ENCODE measurements at places on chromosomes 2 and 18.

DNA sequence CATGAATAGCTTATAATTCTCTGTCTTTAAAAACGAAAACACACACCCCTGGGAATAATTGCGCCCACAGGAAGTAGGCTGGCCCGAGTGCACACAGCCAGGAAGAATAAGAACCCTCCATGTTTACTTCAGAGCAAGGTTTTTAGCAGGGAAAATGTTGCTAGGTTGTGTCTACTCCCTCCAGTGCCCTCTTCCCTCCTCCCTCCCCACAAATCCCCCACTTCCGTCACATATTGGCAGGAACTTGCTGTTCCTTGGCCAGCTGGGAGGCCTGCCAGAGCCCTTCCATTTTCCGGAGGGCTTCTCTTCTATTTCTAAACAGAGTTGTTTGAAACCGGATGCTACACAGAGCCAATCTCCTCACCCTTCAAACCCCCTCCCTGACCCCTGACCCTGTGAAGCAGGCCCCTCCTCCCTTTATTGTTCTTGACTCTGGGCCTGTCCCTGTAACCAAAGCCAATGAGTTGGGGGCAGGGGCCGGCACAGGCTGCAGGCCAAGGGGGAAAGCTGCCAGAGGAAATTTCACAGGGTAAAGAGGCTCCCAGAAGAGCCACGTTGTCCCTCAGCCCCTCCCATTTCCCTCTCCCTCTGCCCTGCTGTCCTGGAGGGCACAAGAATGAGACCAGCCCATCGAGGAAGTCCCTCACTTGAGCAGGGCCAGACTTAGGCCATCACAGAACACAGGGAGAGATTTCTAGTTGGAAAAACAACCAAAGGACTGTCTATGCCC, 49.8 kb upstream of the LGALSL start:
- DNase-seq = peak; percentile 22

GRCh38 chr2:40177366-40177765, 274.5 kb downstream of the SLC8A1 start:
- no peak for DNase-seq

DNA sequence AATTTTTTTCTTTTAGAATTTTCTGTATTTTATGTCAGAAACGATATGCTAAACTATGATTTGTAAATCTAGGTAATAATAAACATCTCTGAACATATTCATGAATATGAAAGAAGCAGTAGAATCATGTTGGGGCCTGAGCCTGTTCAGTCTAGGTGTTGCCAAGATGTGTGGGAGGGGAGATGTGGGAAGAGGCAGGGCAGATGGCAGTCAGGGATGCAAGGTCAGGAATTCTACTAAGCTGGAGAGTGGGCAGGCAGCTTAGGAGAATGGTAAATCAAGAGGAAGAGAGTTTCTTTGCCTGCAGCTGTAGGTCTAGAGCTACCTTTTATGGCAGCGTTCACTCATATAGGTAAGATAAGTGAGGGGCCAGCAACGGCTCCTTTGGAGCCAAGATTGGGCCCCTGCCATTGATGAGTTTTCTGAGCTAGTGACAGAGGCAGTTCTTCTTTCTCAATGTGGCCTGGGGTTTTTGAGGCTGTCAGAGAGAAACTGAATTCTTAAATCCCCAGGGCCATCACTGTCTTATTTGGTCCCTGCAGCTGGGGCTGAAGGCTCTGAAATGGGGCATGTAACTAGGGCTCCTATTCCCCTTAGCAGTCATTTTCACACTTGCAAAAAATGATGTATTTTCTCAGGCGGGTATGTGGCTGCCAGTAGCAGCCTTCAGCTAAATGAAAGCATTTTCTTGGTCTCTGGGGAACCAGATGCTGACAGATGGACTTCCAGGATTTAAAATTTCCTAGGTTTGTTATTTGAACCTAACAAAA, 232.8 kb downstream of the PIK3C3 start:
- DNase-seq = no peak

DNA sequence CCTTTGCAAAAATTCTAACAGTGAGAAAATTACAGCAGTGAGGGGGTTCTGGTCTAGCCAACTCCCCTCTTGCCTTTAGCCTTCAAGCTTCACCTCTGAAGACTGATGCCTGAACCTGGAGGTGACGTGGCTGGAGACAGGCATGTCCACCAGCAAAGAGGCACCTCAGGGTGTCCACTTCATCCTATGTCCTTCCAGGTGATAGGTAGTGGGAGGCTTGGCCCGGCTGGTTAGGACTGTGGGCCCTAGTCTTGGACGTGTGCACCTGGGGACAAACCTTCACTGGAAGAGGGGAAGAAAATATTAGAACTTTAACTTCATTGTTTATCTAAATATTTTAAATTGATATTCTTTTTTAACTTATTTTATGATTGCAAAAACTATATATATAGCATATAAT, 35.5 kb upstream of the EDAR start:
- no peak for DNase-seq

- no peak for DNase-seq
These were observed 67.8 kb downstream of the TMEFF2 start for GRCh38 chr2:192126912-192127311.

DNA sequence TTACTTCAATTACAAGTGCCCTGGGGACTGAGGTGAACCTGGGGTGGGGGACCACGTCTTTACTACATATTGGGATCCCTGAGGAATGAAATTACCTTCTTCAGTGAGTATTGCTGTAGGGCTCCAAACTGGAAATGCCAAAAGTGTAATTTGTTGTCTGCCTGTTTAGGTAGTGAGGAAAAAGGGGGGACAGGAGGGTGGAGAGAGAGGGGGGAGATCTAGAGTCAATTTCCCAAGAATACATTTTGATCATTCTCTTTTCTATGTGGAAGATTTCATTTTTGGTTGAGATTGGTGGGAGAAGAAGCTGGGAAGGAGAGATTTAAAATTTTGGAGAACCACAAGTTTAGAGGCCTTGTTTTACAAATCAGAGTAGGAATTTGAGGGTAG, 101.1 kb downstream of the SPTBN1 start:
- DNase-seq = no peak
